ENCODE measurements at places on chromosomes 7 and 10.

DNA sequence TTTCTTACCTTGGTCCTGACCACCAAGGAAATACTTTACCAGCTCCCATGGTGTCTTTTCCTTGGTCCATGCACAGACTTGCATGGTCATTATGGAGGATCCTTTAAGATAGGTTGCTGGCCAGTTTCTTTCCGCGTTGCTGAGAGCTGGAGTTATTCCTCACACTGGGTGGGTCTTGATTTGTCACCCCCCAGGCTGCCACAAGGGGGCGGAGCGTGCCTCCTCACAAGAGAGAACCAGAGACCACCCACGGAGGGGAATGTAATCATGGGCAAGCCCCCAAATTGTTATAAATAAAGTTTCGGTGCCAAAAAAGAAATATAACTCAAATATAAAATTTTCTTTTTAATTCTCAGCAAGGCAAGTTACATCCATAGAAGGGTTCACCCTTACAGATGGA, 10.5 kb upstream of the TRIM24 start:
- peak; percentile 19 for DNase-seq

DNA sequence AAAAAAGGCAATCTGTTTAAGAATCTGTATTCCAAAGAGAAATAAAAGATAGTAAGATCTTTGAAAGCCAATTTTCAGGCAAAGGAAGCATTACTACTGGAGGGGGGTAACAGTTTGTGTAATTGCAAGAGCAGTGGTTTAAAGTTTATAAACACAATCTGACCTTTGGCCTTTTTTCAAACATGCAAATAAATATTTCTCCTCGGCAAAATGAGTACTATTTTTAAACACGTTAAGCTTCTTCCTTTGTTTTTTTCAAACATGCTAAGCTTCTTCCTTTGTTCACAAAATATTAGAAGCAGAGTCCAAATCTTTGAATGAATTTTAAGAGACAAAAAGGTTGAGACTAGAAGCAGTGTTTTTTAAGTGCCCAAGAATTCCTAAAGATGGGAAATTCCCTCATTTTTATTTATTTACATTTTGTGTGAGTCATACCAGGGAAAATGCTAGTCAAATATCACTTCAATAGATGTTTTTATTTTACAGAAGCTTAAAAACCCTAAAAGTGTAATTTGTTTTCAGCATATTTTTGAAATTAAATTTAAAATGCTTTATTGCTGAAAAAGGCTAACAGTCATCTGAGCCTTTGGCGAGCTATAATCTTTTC, 229.3 kb downstream of the GPR37 start:
- DNase-seq = no peak

DNA sequence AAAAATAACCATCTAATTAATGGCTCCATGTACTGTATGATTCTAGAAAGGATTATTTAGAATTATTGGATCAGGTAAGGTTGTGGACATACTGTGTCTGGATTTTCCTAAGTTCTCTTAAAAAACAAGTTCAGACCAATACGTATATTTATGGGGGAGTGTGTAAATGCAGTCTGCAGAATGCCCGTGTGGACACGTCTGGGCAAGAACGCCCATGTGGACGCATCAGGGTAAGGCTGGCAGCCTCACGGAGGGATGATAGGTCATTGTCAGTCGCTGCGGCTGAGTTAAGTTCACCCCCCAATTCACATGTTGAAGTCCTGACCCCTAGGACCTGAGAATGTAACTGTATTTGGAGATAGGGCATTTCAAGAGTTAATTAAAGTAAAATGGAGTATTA, 160.0 kb upstream of the SHH start:
- DNase-seq = no peak

- no peak for DNase-seq
These were observed 35.1 kb upstream of the EBF3 start for GRCh38 chr10:129999140-129999539.

DNA sequence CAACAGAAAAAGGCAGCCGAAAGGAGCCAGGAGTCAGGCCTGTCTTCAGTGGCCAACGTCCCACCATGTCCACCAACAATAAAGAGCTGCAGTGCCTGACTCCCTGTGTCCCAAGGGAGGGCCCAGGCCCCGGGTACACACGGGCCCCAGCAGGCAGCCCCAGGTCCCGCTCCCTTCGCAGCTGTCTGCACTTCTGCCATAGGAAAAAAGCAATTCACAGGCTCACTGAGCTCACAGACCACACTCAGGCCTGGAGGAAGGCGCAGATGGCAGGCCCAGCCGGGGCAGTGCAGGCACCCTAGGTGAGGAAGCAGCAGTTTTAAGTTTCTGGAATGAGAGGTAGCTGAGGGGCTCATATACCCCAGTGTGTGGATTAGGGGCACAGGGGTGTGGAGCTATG, 100.5 kb downstream of the PRKAG2 start:
- no peak for DNase-seq

GRCh38 chr10:61801484-61801883, 100.0 kb upstream of the ARID5B start:
- DNase-seq = no peak

DNA sequence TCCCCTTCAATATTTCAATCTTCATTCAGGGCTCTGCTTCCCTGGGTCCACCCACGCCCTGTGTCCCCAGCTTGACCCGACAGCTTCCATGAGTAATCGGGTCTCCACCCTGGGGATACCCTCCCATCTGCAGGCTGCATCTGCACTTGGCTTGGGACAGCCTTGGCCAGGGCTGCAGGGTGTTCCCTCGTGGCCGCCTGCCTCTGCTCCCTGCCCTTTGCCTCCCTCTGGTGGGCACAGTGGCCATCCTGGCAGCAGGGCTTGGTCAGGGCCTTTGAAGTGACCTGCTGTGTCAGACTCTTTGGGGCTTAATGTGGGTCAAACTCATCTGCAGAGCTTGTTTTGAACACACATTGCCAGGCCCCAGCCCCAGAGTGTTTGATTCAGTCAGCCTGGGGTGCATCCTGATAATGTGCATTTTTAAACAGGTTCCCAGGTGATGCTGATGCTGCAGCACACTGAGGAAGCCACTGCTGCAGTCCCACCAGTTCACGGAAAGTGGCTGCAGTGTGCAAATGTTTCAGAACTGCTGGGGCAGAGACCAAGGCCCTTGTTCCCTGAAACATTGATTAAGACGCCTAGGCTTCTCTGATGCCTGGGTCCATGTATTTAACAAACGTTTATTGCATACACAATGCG, 80.7 kb upstream of the SEC61G start:
- no peak for DNase-seq

DNA sequence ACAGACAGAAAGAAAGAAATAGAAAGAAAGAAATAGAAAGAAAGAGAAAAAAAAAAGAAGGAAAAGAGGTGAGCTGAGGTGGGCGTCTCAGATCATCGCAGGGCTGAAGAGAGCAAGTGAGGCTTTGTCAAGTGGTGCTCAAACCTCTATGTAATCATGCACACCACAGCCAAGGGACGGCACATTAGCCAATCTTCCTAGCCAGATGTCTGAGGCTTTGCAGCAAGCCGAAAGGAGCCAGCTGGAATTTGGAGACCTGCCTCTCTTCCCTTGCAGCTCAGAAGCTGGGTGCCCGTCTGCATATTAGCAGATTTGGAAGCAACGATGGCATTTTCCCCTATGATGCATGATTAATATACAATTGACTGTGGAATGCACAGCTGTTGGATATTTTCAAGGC, 52.5 kb downstream of the ADRA2A start:
- no peak for DNase-seq

- DNase-seq = no peak
These were observed 270.8 kb upstream of the FZD8 start for GRCh38 chr10:35912615-35913569.

- no peak for DNase-seq
These were observed 23.5 kb downstream of the GNG11 start for GRCh38 chr7:93945083-93945482.

DNA sequence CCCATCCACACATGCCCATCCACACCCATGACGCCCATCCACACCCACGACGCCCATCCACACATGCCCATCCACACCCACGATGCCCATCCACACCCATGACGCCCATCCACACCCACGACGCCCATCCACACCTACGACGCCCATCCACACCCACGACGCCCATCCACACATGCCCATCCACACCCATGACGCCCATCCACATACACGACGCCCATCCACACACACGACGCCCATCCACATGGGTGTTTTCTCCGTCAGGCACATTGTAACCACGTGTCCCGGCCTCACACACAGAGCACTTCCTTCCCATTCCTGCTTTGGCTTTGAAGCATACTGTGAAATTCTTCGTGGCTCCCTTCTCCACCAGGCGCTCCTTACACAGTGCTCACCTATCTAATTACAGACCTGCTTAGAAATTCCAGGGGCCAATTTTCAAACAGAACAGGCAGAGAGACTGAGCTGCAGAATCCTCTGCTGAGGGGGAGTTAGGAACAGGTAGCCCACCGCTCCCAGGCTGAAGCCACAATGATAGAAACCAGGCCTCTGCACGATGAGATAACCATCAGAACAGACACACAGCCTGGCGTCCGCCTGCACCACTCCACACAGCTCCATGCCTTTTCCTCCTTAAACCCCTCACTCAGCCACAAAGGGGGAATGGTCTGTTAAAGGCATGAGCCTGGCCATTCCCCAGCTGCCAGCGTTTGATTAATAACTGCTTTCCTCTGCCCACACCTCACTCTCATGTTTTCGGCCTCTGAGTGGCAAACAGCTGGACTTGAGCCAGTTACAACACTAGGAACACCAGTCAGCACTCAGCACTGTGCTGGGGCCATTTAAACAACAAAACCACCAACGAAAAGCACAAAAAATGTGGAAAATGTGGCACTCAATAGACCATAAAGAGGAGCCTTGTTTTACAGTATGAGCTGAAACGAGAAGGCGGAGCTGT, 501.6 kb downstream of the PTPRN2 start:
- no peak for DNase-seq

- DNase-seq = no peak
These were observed 33.6 kb downstream of the JMJD1C start for GRCh38 chr10:63431962-63432797.

- no peak for DNase-seq
These were observed 1.1 kb downstream of the KIAA1549 start for GRCh38 chr7:138979988-138980562.

DNA sequence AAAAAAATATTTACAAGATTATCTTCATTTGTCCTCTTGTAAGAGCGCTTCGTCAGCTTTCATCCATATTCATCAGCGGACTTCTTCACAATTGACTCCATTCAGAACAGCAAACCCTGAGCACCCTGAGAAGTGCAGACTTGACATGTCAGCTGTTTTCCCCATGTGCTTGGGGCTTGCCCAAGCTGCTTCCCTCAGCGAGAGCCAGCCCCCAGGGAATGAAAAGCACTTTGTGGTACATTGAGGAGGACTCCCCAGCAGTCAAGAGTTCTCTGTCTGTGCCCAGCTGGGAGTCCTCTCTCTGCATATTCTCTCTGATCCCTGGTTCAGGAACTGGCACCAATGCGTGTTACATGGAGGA, 22.7 kb downstream of the HKDC1 start:
- DNase-seq = no peak

Data from activated T-helper 9 cell treated with anti-CD3 and anti-CD28 coated beads, Interleukin-2, amount 50 U/mL, for 16 hours (primary cell).